Stimulated activated CD8-positive, alpha-beta memory T cell treated with anti-CD3 and anti-CD28 coated beads, Interleukin-4, amount 100 ng/mL, for 4 hours (primary cell): ENCODE measurements at places on chromosomes 2 and 18.

- DNase-seq, result no peak
Measured at GRCh38 chr18:7273301-7273921, 42.5 kb downstream of the LRRC30 start.

DNA sequence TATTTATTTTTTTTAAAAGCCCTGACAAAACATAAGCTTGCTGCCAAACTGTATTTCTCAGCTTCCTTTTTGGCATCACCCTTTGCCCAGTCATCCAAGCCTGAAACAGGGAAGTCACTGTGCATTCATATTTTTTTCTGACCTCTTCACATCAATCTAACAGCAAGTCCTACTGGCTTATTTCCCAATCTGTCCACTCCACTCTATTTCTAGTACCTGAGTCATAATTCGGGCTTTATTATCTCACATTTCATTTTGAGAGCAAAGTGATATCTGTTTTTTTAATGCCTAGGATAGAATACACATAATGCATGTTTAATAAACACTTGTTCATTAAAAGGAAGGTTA, 5.1 kb downstream of the HNMT start:
- no peak for DNase-seq

DNA sequence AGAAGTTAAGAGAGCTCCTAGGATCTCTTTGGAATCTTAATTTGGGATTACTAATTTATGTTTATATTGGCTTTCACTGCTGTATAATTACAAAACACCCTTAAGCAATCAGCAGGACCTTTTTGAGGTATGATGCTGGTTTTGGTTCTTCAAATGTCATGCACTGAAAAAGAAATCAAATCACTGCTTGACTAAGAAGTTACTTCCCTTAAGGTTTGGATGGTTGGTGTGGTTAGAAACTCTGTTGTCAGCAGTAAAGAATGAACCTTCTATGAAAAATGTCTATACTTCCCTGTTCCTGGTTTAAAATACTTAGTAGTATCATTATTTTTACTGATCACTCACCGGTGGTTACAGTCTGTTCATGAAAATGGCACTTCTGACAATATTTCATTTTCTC, 5.5 kb downstream of the COLEC12 start:
- DNase-seq, result no peak

DNA sequence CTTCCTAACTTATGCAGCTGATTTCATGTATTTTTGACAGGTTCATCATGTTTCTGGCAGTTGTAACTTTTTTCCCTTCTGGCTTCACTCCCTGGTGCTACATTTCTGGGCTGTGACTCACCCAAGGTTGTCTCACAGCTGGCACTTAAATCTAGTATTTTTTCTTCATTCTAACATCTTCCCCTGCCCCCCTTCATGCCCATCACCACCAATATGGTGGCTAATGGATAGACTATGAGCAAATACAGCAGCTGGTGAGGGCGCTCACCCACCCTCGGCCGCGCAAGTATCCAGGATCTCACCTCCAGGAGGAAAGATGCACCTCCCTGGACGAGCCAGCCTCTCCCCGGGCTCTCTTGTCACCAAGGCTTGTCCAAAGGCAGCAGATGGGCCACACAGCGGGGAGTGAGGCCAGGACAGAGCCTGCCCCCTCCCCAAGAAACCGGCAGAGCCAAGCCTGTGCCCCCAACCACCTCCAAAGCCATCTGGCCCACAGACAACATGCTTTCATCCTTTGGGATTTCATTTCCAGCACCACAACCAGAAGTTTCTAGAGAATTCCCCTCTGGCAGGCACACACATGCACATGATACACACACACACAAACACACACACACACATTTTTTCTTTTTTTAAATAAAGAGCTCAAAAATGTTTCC, 39.1 kb downstream of the ATOH8 start:
- no peak for DNase-seq

DNA sequence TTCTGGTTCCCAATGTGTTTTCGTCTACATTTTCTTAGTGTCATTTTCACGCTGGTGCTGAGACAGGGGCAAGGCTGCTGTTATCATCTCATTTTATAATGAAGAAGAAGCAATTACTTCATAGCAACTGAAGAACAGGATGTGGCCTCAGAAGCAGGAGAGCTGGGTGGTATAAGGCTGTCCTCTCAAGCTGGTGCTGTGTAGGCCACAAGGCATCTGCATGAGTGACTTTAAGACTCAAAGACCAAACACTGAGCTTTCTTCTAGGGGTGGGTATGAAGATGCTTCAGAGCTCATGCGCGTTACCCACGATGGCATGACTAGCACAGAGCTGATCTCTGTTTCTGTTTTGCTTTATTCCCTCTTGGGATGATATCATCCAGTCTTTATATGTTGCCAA, 7.3 kb downstream of the IL36G start:
- no peak for DNase-seq

- no peak for DNase-seq
Measured at GRCh38 chr2:25009954-25010353, 31.9 kb upstream of the EFR3B start.

GRCh38 chr18:62524440-62525200, 1.8 kb downstream of the ZCCHC2 start:
- DNase-seq, result peak; percentile 25

DNA sequence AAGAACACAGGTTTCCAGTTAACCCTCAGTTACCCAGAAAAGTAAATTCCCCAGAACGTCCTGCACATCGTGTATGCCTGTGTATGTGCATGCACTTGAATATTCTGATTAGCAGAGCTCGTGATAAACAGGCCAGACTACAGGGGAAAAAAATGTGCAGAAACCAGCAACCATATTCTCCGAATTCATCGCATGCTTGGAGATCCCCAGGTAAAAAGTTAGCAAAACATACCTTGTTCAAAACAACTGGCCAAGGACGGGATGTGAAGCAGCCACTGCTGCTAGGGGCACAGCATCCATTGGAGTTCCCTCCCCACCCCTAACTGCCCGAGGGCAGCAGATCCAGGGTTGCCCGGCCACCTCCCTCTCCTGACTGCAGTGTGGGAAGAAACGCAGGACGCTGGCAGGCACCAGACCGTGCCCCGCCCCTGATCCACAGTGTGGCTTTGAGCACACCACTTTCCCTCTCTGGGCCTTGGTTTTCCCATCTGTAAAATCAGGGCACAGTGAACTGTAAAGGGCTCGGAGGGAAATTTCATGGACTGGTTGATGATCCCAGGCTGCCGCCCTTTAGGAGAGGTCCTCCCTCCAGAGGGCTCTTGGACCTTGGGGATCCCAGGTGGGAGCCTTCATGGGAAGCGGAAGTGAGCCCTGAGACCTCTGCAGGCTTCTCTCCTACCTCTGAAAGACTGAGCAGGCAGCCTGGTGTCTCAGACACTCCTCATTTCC, 11.9 kb upstream of the ARID5A start:
- no peak for DNase-seq

GRCh38 chr2:110904116-110904778, 171.9 kb downstream of the ACOXL start:
- no peak for DNase-seq

- no peak for DNase-seq
Measured at GRCh38 chr18:24860978-24861680, 400.7 kb downstream of the HRH4 start.

DNA sequence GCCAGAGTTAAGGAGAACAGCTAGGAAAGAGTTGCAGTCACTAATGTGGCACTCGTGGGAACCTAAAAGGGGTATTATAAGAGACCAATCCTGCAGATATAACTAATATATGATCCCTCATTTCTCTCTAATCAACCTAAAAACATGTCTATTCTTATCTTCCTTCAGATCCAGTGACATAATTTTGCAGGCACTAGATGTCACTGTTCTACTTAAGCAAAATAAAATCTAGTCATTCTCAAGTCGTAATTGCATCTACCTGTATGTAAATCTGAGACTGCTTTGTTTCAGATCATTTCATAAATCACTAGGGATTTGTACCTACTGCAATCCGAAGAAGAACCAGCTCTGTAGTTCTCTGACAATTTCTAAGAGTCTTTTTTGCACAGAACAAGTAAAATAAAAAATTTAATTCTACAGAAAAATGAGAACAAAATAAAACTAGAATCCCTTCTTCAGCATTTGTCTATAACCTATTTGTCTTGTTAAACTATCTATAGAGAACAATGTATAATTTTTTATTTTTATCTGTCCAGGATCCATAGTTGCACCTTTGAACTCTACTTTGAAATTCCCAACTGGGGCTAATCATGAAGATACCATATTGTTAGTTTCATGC, 56.5 kb upstream of the ERBB4 start:
- no peak for DNase-seq

DNA sequence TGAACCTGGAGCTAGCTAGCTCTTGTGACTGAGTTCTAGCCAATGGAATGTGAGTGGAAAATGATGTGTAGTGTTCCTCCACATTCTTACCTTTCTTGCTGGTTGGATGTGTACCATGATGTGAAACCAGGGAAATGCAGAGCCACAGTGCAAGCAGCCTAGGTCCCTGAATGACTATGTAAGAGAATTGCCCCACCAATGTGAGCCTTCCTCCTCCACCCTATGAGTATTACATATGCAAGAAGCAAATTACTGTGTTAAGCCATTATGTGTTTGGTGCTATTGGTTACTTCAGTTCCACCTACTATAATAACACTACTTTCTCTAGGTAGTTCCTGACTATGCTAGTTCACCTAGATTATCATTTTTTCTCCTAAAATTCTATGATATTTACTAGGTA, 39.6 kb downstream of the LCLAT1 start:
- no peak for DNase-seq

DNA sequence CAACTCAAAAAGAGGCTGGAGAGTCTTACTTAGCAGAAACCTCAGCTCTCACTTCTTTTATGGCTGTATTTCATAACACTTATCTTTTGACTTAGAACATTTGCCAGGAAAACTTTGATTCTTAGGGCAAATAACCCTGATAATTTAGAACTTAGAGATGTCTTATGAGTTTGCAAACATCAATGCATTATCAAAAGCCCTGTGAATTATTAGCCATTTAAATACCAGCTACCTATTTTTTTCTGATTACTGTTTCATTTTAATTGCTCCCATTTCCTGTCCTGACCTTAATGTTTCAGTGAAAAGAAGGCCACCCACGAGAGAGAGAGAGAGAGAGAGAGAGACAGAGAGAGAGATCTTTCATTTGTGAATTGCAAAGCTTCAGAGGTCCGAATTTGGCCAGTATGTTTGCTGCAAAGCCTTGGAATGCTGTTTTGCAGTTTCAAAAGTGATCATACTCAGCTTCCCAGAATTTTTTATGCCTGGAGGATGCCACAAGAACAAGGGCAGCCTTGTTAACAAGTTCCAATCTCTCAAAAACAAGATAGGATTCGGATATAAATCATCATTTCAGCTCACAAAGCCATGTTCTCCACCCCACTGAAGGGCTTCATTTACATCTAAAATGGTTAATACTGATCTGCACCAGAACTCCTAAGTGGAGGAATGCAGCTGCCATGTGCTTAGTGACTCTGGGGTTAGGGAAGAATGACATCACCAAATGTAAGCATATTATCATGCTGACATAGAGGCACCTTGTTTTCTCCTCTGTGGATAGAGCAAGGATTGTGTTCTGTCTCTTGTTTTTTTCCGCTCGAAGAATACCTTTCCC, 478.2 kb downstream of the ARHGAP15 start:
- no peak for DNase-seq

DNA sequence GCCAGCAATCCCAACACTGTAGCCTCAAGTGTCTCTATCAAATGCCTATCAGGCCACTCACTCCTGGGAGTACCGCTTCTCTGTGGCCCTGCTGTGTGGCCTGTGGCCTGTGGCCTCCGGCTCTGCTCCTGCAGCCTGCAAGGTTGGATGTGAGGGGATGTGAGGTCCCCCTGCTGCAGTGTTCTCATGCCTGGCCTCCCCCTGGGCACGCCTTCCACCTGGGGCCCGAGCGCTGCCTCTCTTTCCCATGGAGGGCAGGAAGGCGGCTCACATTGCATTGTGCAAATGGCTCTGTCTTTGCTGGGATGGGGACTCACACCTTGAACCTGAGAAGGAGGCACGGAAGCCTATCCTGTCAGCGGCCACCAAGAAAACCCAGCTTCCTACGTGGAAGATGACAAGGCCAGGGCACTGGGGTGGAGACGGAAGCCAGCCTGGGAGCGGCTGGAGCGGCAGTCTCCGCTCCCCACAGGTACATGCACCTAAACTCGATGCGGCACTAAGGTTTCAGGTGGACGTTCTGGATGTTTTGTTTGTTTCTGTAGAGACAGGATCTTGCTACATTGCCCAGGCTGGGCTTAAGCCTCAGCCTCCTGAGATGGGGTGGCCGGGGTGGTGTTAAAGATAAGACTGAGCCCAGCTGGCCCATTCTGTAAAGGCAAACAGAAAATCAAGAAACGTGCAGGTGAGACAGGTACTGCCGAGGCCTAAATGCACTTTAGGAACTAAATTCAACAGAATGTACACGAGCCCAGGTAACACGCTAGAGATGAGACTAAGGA, 140.1 kb downstream of the HDAC4 start:
- DNase-seq, result no peak

- DNase-seq, result no peak
Measured at GRCh38 chr18:48186861-48187260, 222.3 kb downstream of the ZBTB7C start.

DNA sequence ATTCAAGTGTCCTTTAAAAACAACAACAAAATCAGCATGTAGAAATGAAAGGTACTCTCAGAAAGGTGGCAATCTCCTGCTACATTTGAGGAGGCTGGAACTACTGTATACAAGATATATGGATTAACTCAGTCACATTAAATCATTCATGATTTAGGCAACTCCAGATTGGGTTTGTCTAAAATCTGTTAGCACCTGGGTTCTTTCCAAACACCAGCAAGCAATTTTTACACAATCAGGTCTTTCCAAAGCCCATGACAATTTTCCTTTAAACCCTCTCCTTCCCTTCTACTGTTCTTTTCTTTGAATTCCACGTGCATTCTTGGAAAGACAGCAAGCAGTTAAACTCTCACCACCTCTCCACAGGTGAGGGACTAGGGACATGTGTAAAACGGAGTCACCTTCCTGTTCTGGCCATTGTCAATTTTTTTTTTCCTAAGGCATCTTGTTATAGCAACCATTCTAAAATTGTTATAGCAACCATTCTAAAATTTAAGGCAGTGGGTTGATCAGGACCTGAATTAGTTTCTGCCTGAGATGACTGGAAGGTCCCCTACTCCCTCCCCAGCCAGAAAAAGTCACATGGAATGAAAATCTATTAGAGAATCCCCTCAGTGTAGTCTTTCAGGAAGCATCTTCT, 113.9 kb downstream of the ANKRD44 start:
- no peak for DNase-seq

DNA sequence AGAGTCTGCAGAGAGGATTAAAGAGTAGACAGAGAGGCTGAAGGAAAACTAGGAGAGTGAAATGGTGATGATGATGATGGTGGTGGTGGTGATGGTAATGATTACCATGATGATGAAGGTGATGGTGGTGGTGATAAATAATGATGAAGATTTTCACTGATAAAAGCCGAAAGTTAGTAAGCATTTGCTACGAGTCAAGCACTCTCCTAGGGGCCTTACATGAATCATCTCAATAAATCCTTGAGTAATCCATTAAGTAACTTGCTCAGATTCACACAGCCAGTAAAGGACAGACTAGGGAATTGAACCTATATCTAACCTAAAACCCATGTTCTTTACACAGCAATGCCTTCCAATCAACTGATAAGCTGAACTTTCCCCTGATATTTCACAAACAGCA, 106.7 kb upstream of the PGAP1 start:
- no peak for DNase-seq

- DNase-seq, result no peak
Measured at GRCh38 chr2:28683100-28683706, 68.4 kb upstream of the PPP1CB start.
